SHP77 (cell line): ENCODE measurements at places on chromosomes 3 and 15.

DNA sequence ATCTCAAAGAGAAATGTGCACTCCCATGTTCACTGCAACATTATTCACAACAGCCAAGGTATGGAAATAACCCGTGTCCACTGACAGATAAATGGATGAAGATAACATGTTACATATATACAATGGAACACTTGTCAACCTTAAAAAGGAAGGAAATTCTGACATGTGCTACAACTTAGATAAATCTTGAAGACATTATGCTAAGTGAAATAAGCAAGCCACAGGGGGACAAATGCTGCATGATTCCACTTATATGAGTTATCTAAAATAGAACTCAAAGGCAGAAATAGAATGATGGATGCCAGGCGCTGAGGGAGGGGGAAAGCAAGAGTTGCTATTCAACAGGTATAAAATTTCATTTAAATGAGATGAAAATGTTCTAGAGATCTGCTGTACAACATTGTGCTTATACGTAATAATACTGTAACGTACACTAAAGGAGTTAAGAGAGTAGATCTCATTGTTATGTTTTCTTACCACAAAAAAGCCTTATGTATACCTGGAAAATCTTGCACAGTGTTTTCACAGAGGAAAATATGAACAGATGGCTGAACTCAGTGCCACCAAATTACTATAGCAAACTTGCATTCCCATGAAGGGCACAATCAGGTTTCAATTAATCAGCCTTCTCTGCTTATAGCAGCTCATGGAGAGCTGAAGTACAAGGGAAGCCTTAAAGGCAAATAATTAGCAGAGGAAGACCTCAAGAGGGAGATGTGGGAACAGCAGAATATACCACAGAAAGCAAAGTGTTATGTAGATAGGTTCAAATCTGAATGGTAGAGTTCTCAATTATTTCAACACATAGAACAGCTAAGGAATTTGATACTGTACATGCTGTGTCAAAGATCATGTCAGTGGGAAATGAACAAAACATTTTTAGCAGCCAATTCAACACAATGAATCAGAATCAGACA, 8.1 kb upstream of the VPS39 start:
- DNase-seq, result no peak

DNA sequence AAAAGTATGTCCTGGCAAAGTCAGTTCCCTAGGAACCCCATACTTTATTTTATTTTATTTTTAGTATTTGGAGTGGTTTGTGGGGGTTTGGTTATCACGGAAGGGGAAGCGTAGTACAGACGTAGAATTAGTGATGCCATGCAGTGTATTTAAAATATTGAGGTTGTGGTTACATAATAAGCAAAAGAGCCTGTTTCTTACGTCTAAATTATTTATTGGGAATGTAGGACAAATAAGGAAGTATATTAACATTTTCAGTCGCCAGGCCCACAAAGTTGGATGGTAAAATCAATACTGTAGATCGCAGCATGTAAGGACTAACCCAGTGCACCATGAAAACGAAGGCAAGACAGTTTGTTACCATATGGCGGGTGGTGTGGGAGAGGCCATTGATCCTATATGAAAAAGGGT, 558 bp downstream of the DTWD1 start:
- peak; percentile 2 for DNase-seq

- DNase-seq, result no peak
Measured at GRCh38 chr3:171435143-171435542, 25.1 kb downstream of the TNIK start.

DNA sequence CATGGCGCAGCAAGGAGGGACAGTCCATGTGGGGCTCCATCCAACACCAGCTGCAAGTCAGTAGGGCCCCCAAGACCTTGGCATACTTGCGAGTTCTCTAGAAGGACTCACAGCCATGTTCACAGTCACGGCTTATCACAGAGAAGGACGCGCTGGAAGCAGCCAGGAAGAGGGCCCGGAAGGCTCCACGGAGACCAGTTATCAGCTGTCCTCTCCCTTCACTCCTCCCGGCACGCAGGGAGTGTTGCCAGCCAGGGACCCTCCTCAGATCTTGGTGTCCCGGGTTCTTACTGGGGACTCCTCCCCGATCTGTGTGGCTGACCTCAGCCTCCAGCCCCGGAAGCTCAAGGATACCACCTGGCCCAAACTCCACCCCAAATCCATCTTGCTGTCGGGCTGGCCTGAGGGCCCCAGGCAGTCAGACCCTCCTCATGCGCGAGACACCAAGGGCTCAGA, 68.0 kb downstream of the SLTM start:
- no peak for DNase-seq

DNA sequence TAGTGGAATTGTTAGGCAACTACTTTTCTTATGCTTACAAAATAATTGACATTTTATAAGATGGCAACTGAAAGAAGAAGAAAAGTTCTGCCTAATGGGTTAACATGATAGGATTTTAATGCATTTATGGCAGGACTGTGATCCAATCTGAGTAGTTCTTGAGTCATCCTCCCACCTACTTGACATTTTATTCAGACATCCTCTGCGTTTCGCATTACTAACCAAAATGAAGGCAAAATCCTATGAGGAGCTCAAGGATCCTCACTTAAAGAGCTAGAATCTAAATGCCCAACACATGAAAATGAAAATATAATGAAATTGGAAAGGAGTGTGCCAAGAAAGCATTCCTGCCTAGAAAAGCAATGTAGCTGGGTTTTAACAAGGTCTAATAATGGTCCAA, 581.1 kb upstream of the SEMA6D start:
- DNase-seq, result no peak
